Heart left ventricle (tissue), 16 donors: ENCODE measurements at places on chromosomes 3 and 15. TPM values are rescaled to one million over a fixed set of nuclear protein-coding genes. Genes with fewer than 3 reads are reported as not detected.
A peak's percentile ranks its signal among the peaks of the same experiment; 100 is the strongest.

The KNG1 gene
- total RNA-seq = not detected

The CFAP100 gene
- not detected for total RNA-seq

The PARL gene
- 59.6 TPM for total RNA-seq

DNA sequence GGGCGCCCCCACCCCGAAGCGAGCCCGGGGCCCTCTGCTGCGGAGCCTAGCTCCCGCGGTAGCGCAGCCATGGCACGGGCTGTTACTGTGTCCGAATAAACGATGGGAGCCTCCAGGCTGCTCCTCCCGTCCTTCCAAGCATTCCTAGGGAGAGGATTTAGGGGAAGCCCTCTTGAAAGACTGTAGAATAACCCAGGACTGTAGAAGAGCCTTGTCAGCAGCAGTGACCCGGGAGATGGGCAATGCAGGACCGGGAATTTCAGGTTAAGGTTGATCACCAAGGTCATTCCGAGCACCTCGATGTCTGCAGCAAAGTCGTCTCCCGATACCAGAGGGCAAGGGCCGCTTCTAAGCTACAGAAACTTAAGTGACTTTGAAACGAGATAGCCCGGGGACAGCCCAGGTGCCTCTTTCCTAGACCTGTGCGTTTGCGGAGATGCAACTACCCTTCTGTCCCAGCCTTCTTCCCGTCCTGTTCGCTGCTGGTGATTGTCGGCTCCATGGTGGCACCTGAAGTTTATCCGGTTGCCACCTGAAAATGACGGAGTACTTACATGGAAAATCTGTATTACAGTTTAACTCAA, 753 bp upstream of the MYO5A start:
- H3K36me3 ChIP-seq = no peaks in the 10 kb centered on the region
- peaks cover 19% of the 10 kb centered on the region for H3K4me1 ChIP-seq
- H3K27ac ChIP-seq = peak overlapping the region; percentile 87

DNA sequence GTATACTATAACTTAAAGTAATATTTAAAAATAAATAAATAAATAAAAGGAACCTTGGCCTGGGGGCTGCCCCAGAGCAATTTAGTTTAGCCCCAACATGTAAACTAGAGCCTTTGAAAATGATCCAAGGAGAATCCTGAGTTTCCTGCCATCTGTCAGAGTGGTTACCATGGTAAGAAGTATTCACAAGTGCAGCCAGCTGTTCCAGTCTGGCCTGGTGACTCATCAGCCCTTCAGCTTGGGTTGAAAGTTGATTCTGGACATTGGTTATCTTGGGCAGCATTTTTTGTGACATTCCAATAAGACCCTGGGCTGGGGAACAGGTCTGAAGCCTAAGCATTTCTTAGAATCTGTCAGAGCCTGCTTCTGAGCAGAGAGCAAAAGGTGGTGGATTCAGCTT, 72.7 kb upstream of the LRTM1 start:
- no peaks in the 10 kb centered on the region for H3K27me3 ChIP-seq
- H3K4me3 ChIP-seq = no peak overlapping the region

GRCh38 chr3:145094355-145094941, 1066.5 kb downstream of the PLOD2 start:
- H3K4me1 ChIP-seq = no peaks in the 10 kb centered on the region
- no peak for DNase-seq
- H3K27me3 ChIP-seq = no peaks in the 10 kb centered on the region
- no peak overlapping the region for H3K4me3 ChIP-seq

GRCh38 chr3:148439254-148439822, 258.4 kb upstream of the AGTR1 start:
- DNase-seq = no peak
- no peak overlapping the region for H3K4me3 ChIP-seq
- H3K36me3 ChIP-seq = no peaks in the 10 kb centered on the region
- H3K27me3 ChIP-seq = no peaks in the 10 kb centered on the region
- no peaks in the 10 kb centered on the region for H3K4me1 ChIP-seq

DNA sequence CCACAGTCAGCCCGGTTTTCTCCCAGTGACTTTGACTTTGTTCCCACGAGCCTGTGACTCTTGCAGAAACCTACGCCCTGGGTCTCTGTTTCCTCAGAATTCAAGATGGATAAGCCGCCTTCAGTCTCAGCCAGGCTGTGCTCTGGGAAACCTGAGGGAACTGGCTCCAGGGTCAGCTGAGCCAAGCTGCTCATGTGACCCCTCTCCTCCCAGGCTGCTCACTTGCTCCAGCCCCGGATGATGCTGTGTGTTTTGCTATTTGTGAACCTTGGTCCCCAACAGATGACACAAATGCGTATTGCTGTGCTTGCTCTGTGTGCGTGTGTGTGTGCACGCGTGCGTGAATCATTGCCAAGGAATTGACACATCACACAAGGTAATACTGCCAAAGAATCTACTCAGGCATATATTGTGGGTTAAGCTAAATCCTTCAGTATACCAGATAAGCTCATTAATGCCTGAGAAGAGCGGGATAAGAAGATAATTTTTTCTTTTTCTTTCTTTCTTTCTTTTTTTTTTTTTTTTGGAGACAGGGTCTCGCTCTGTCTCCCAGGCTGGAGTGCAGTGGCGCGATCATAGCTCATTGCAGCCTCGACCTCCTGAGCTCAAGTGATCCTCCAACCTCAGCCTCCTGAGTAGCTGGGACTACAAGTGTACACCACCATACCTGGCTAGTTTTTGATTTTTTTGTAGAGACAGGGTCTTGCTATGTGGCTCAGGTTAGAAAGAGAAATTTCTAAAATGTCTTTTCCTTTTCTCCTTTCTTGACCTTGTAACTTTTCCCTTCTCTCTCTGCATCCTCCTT, 29.2 kb upstream of the UMPS start:
- no peaks in the 10 kb centered on the region for H3K27me3 ChIP-seq
- no peak for DNase-seq

- no peak overlapping the region for H3K4me3 ChIP-seq
- no peaks in the 10 kb centered on the region for H3K27me3 ChIP-seq
- peaks cover 5% of the 10 kb centered on the region for H3K4me1 ChIP-seq
- no peaks in the 10 kb centered on the region for H3K36me3 ChIP-seq
Measured at GRCh38 chr3:10376353-10376752, 55.4 kb upstream of the SEC13 start.

GRCh38 chr3:128276577-128277183, 123.4 kb downstream of the EEFSEC start:
- H3K27ac ChIP-seq = no peak overlapping the region
